ENCODE measurements at places on chromosomes 7 and 10.
A peak's percentile ranks its signal among the peaks of the same experiment; 100 is the strongest.

GRCh38 chr10:12960334-12960898, 41.1 kb downstream of the CCDC3 start:
- no peak for DNase-seq

DNA sequence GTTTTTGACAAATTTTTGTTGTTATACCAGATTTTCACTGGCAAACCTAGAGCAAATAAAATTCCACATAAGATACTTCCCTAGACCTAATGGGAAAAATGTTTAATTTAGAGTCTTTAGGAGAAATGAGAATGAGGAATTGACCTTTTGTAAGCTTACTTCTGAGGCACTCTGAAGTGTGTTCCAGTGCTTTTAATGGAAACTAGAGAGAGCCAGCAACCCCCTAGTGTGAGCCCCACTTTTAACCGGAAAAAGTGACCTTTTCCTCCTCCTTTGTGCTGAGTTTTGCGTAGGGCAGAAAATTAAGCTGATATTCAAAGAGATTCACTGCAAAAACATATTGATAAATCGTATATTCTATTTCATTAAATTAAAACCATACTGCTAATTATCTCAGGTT, 5.2 kb downstream of the IKZF1 start:
- DNase-seq, result no peak

GRCh38 chr7:73870041-73870492, 9.1 kb downstream of the TMEM270 start:
- DNase-seq, result no peak

GRCh38 chr10:80477813-80478212, 23.7 kb downstream of the TSPAN14 start:
- no peak for DNase-seq

DNA sequence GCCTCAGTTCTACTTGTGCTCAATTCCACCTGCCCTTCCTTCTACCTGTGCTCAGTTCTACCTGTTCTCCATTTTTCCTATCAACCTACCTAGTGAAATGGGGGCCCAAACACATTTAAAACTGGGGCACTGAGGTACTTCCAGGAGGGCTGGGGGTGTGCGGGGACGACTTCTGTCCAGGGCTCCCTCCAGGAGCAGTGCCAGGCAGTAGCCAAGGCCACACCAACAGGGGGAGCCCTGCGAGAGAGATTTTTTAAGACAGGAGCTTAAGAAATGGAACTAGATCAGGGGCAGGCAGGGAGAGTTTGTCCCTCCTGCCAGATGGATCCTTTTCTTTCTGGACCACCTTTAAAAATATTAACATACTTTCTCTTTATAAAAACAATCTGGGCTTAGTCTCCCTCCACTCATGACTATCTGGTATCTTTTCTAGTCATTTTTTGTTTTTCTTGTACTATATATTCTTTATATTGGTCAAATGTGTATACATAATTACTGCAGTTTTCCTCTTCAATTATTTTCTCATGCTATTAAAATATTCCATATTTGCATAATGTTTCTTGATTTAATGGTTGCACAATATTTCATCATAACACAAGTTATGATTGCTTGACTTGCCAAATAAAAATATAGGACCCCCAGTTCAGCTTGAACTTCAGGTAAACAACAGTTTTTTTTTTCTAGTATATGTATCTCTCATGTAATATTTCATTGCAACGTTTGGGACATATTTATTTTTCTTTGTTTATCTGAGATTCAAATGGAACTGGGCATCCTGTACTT, 47.3 kb upstream of the INSYN2A start:
- DNase-seq, result no peak

DNA sequence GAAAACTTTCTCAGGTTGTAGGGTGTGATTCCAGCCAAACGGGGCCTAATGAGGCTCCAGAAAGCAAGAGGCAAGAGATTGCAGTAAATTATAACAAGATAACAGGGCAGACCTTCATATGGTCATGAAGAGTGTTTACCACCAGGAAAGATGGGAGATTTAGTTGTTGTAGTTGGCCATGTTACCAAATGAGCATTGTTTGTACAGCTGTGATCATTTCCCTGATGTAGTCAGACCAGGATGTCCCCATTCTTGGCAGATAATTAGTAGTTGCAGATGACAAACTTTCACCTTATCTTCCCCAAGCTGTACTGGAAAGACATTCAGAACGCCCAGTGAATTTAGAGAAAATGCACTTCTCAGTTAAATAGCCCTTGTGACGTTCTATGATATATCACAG, 630.8 kb downstream of the ANKRD7 start:
- peak; percentile 86 for DNase-seq
